ENCODE measurements at places on chromosomes 7 and 10.

DNA sequence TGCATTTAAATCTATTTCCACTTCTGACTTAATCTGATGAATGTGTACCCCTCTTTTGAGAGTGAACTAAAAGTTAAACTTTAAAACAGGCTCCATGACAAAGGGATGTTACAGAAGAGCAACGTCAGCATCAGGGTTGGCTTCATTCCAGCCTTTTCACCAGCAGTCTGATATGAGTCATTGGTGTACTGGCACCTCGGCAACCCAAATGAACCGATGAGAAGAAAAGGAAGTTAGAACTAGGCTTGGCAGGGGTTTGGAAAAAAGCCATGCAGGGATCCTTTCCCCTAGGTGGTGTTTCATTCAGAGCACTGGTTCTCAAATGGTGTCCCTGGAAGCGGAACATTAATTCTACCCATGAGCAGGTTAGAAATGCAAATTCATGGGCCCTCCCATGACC lies 53.6 kb downstream of the SEC61G start:
- peak; percentile 27 for DNase-seq

GRCh38 chr10:121615435-121615793 lies 17.2 kb upstream of the FGFR2 start:
- DNase-seq = no peak

- no peak for DNase-seq
These were observed 11.8 kb upstream of the CELF2 start for GRCh38 chr10:11005725-11006427.

GRCh38 chr7:152894295-152895170 lies 135.0 kb downstream of the ACTR3B start:
- peak; percentile 25 for DNase-seq

DNA sequence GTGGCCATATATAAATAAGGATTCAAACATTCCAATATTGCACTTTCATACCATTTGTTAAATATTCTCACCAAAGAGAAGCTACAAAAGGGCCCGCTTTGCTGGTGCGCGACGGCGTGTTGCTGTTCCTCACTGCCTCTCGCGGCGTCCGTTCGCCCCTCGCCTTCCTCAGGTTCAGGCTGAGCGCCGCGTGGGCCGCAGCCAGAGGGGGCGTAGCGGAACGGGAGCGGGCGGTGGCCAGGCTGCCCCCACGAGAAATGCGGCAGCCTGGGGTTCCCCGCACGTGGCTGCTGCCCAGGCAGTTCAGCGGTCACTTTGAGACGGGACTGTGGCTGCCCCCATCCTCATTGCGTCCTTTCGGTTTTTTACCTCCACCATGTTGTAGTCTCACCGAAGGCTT lies 67.3 kb upstream of the VWDE start:
- DNase-seq = no peak

GRCh38 chr10:26690731-26691475 lies 6.6 kb upstream of the PDSS1 start:
- DNase-seq = no peak

- DNase-seq = peak; percentile 37
These were observed 40.0 kb downstream of the TNKS2 start for GRCh38 chr10:91838199-91838598.

GRCh38 chr7:36723951-36724664 lies at the start of gene AOAH:
Gene AOAH (minus strand): TSS chr7:36724494. CDS start chr7:36724148, 346 bp downstream.
- no peak for DNase-seq

DNA sequence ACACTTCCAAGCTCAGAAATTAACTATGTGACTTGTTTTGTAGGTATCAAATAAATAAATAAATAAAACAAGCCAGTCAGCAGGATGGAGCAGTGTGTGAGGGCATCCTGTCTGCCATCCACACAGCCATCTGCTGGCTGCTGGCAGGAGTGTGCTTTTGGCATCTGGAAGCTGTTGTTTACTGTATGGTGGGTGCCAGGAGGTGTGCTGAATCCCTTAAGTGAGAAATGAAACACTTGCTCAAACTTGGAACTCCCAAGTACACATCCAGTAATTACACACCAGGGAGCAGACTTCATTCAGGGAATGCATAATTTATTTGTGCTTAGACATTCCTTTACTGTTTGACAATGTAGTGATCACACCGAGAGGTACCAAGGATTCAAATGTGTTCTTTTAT lies 16.9 kb upstream of the TAX1BP1 start:
- DNase-seq = peak; percentile 10

GRCh38 chr7:138292951-138293350 lies 167.1 kb upstream of the TRIM24 start:
- no peak for DNase-seq

DNA sequence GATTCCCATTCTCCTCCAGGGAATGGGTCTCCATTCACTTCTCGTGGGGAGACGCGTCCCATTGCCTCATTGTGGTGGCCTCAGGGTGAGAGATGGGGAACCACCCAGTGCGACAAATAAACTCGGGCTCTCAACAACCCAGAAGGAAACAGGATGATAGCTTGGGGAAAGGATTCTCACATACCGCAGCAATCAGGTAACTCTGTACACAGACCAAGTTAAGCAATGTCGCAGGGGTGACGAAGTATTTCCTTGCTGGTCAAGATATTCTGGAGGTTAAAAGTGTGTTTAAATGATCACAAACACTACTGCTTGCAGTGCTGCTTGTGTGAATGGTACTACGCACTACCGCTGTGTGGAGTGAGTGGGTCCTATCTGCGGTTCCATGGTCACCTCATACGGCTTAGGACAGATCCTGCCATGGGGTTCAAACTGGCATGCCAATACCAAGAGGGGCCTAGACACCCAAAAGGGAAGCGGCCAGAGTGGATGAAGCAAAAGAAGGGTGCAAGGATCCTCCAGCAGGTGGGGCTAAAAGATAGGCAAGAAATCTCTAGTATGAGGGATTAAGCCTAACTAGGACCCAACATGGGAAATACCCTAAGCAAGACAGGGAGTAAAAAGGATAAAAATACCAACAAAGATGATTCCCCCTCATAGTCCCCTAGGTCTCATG lies 143.8 kb upstream of the TMEM106B start:
- DNase-seq = peak; percentile 67

DNA sequence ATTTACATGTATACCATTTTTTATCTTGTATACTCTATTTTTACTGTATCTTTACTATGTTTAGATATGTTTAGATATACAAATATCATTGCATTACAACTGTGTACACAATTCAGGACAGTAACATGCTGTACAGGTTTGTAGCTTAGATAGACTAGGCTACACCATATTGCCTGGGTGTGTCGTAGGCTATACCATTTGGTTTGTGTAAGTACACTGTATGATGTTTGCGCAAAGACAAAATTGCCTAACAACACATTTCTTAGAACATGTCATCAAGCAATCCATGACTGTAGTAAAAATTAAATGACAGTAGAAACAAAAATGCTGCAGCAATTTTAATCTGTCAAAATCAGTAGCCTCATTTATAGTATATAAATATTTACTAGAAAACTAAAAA lies 812.2 kb downstream of the GRM8 start:
- no peak for DNase-seq

GRCh38 chr7:95863-96260 lies 96.5 kb upstream of the FAM20C start:
- DNase-seq = no peak

DNA sequence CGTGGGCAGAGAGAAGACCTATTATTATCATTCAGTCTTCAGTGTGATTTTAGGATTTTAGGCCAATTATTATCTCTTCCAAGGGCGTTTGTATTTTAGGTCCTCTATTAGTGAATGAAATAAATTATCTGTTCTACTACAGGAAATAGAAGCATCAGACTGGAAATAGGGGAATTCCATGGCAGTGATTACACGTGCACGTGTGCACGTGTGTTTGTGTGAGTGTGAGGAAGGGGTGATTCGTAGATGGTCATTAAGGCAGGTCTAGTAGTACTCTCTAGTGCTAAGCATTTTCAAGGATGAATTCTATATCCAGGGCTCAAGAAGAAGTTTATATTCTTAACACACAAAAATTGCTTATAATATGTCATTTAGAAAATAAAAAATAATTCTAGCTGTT lies 623.2 kb downstream of the GATA3 start:
- no peak for DNase-seq

GRCh38 chr7:34849163-34849960 lies 187.9 kb downstream of the DPY19L1 start:
- no peak for DNase-seq

DNA sequence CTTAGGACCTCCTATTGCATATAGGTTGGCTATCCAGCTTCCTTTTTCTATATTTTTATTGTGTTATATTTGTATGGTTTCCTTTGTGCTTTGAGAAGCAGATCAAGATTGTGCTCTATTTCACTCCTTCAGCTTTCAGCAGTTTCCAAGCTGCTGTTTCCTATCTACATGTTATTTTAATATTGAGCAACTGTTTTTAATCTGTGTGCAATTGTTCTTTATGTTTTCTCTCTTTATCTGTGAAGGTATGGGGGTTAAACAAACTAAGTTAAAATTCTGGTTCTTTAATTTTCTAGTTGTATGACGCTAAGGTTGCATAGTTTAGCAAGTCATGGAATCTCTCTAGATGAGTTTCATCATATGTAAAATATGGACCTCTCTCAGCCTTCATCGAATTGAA lies 251.0 kb downstream of the GPR158 start:
- DNase-seq = no peak

DNA sequence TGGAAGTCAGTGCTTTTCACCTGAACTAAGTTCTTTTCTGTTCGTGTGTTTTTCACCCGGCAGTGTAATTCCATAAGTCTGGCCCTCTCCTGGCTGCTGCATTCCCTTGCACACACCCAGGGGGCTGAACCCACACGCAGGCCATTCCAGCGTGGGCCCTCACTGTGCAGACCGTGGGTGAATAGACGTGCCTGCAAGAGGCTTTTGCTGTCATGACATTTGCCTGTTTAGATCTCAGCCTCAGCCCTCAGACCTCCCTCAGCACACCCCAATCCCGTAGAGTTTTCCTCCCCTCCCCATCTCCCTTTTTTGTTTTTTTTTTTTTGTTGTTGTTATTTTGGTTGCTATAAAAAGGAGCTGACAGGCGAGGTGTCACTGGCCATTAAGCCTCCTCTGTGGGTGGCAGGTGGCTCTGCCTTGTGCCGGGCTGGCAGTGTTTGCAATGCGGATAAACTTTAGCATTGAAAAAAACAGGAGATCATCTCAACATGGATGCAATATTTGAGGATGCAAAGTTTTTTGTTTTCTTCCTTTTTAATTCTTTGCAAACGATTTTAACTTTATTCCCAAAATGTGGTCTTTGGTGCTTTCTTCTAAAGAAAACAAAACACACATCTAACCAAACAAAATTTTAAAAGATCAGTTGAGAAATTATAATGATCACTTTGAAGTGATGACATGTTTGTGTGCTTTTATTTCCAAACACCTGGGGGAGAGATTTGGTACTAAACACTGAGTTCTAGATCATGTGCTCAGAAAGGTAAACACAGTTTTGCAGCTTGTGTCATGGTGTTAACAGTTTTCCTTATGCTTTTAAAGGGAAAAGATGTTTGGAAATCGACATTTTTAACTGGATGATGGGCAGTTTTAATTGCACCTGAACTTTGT lies 58.8 kb downstream of the WDR37 start:
- DNase-seq = no peak

DNA sequence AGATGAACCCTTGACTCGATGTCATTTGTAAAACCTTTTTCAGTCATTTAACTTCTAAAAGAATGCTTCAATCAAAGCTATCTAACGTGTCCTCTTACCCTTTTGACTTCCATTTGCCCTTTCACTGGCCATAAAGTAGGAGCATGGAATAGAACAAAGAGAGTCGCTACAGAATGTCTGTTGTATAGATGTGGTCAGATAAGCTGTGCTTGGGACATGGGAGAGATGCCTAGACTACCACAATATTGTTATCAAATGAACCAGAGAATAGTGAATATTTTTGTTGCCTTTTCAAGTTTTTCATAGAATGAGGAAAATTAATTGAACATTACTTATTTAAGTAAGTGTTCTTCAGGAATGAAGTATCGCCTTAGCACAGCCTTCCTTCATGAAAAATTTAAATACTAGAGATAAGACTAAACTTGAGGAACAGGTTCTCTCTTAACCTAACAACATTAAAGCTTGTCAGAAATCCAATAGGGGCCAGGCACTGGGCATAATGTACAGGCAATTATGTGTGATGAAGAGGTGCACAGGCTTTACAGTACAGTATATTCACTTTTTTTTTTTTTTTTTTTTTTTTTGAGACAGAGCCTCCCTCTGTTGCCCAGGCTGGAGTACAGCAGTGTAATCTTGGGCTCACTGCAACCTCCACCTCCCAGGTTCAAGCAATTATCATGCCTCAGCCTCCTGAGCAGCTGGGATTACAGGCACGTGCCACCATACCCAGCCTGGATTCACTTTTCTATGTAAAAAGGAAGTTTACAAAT lies 7.5 kb upstream of the KMT2E start:
- DNase-seq = peak; percentile 45

- no peak for DNase-seq
These were observed 191.4 kb downstream of the NSUN6 start for GRCh38 chr10:18460032-18460431.

GRCh38 chr10:118151461-118151860 lies 104.7 kb upstream of the RAB11FIP2 start:
- DNase-seq = no peak

- peak; percentile 9 for DNase-seq
These were observed 3.6 kb upstream of the EXOC6 start for GRCh38 chr10:92844746-92845145.

DNA sequence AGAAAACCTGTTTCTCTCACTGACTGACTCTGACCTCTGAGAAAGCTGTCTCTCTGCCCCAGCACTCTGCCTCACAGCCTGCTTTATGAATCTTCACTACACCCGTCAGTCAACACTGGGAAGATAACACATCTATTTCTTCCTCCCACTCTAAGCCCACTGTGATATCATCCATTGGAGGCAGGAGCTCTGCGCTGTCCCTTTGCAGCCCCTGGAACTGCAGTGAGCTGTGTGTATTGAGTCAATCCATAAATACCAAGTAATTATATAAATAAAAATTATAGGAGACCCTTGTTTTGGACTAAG lies 17.2 kb upstream of the FXYD4 start:
- no peak for DNase-seq
